ENCODE measurements at places on chromosomes 6 and 20. TPM values are rescaled to one million over a fixed set of nuclear protein-coding genes. Genes with fewer than 3 reads are reported as not detected.

SALL4 gene
- total RNA-seq, result 2.8 TPM

KHDRBS2 gene
- not detected for total RNA-seq

FAM83B gene
- total RNA-seq, result 9.3 TPM

CYP24A1 gene
- total RNA-seq, result not detected

GJA1 gene
- 0.29 TPM for total RNA-seq

HLA-DOA gene
- 3.9 TPM for total RNA-seq

DNA sequence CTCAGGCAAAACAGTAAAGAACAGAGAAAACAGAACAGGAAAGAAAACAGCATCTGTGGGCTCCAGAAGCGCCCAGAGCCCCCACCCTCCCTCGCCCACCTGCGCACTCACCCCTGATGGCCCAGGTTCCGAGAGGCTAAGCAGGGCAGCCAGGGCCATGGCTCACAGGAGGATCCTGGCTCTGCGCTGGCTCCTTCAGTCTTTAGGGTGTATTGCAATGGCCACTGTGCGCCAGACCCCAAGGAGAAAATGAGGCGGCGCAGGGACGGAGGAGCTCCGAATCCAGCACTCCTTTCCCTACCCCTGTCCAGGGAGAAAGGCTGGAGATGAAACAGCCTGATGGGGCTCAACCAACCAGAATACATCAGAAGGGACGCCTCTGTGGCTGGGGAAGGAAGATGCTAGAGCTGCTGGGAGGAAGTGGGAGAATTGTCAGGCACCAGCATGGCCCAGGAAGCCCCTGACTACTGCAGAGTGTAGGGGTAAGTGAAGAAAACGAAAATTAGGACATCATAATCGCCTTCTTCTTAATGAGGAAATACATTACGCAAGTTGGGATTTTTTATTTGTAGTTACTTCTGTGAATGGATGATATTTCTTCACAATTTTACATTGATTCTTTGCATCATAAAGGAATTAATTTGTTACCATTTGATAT, 49.0 kb downstream of the COL11A2 start:
- no peak for DNase-seq

- DNase-seq, result peak; percentile 80
Observed at GRCh38 chr6:166955865-166956443, 396 bp downstream of the RNASET2 start.

- DNase-seq, result no peak
Observed at GRCh38 chr6:41177695-41178094, 14.8 kb upstream of the TREM2 start.

- no peak for DNase-seq
Observed at GRCh38 chr6:124753562-124754105, 208.6 kb upstream of the RNF217 start.

- DNase-seq, result no peak
Observed at GRCh38 chr20:38838326-38838725, 32.8 kb downstream of the PPP1R16B start.

- DNase-seq, result peak; percentile 16
Observed at GRCh38 chr6:151738267-151738666, 69.2 kb upstream of the ESR1 start.

DNA sequence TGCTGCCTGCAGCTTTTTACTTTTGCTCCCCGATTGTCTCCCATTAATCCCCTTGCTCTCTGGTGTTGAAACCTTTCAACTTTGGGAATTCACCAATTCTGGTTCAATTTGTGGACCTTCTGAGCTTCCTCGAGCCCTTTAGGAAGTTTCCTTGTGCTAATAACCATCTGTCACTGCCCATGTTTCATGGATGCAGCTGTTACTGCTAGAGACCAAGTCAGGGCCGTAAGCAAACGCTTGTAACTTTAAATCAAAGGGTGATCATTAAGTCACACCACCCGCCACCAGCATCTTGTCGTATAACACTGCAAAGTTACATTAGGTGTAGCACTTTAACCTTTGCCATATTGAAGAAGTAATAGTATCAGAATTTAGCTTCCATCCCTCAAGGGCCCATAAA, 268.3 kb upstream of the SASH1 start:
- no peak for DNase-seq

DNA sequence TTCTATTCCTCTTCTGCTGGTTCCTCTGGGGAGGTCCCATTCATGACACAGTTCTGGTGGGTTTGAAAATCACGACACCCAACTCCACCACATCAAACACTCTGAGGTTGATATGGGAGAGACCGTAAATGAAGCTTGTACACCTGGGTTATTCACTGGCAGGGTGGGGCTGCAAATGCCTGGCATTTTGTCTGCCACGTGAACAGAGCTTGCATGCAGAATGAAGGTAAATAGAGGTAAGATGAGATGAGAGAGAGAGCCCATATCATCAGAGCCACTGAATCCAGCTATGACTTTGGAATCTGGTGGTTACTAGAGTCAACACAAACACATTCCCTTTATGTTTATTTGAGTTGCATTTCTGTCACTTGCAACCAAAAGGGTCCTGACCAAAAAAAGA, 97.4 kb downstream of the BANF2 start:
- DNase-seq, result no peak

- DNase-seq, result no peak
Observed at GRCh38 chr20:12331236-12331635, 413.5 kb downstream of the BTBD3 start.

GRCh38 chr6:43989581-43990146, 137.6 kb downstream of the MRPL14 start:
- DNase-seq, result no peak

DNA sequence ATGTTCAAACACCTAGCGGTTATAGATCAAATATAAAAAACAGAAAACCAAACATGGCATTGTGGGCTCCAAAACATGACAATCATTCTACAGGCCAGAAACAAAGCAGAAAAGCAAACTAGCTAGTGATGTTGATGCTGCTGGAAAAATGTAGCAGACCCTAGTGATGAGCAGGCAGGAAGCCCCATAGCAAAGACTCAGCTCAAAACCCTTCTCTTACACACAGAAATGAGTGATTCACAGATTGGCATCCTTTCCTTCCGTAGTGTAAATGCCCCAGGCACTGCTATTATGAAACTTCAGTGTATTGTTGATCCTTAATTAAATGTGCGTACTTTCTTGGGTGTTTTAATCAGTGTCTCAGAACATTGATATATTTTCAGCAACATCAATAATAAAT, 425.1 kb downstream of the UTRN start:
- no peak for DNase-seq

DNA sequence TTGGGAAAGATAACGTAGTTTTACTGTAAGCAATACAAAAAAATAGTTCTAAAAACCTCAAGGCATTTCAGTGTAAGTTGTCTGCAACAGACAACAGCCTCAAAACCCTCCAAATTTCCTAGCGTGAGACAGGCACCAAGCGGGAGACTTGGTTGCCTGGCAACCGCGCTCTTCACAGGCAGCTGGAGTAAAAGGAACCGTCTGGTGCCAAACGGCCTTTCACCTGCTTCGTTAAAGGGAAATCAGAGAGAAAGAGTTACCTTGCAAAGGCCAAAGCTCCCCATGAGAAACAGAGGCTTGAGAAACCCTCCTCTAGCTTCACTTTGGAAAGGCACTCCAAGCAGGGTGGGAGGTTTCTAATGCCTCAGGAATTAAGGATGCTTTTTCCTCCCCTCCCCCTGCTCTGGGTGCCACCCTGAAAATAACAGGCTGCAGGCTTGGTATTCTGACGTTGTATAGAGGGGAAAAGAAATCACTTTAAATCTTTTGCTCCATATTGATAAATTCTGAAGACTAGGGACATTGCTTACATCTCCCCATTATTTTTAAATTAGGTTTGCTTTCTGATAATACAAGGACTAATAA, 129.7 kb upstream of the UFL1 start:
- DNase-seq, result peak; percentile 72

DNA sequence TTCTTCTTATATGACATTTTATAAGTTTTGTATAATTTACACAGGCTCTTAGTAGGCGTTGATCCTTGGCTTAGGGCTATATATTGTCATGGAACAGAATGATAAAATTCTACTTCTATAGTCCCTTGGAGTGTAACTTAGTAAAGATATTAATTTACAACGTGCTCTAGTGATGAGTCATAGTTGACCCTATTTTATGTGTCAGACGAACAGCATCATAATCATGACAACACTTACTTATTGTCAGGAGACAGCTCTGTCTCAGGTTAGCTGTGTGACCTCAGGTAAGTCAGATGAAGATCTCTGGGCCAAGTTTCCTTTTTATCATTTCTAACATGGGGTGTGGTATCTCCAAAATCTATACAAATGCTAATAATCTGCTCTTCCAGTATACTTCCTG, 473.5 kb downstream of the UTRN start:
- DNase-seq, result no peak

- DNase-seq, result peak; percentile 70
Observed at GRCh38 chr20:33291830-33292355, 8.9 kb downstream of the BPIFB1 start.

- DNase-seq, result no peak
Observed at GRCh38 chr6:134138226-134138975, 86.0 kb upstream of the SLC2A12 start.

DNA sequence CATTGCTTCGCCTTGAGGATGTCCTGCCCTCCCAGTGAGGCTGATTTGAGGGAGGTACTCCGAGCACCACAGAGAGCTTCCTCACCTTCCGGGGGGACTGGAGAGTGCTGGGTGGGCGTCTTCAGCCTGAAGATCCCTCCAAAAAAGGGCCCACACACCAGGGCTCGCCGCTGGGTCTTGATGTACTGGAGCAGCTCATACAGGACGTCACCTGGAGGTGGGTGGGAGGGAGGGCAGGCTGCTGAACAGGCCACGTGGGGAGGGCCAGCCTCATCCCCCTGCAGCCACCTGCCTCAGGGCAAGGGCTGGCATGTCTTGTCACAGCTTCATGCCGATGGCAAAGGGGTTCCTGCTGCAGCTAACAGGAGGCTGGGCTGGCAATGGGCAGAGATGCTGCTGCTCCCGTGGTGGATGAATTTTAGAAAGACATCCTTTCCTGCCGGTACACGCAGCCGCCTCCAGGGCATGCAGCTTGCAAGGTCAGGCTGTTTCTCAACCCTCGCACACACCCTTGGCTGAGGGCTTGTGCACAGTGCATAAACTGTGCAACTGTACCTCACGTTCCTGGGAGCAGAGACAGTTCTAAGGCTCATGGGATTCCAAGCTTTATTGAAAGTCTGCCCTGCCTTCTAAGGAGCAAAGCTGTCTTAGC, 14.0 kb downstream of the ETV7 start:
- no peak for DNase-seq

- no peak for DNase-seq
Observed at GRCh38 chr6:139708337-139709199, 334.1 kb upstream of the CITED2 start.

GRCh38 chr6:52635049-52635577, 35.8 kb upstream of the TMEM14A start:
- DNase-seq, result no peak

DNA sequence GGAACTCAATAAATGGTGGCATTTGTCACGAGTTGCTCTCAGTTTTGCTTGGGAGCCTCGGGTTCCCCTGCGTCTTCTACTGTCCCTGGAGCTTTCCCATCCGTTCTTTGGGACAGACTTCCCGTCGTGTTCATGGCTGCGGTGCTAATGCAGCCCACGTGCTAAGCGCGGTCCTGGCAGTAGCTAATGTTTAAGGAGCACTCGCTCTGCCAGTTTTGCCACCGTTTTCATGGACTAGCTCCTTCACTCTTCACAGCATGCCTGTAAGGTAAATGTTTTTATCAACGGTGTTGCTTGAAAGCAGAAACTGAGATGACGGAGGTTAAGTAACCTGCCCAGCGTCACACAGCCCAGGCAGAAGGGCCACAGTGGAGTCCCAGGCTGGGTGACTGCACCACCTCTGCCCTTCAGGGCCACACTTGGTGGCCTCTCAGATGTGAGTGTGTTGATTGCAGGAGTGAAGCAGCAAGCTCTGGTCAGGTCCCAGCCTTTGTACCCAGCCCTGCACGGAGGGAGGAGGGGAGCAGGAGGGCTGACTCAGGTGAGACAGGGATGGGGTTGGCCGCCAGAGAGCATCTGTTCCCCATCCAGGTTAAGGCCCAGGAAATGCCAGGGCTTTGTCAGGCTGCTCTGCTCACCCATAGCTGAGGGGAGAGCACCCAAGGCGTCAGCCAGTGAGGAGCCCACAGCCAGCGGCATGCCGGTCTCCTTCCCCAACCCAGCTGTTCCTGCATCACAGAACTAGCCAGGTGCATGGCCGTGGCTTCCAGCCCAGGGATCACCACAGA, 181.8 kb downstream of the ZMYND8 start:
- DNase-seq, result peak; percentile 60

DNA sequence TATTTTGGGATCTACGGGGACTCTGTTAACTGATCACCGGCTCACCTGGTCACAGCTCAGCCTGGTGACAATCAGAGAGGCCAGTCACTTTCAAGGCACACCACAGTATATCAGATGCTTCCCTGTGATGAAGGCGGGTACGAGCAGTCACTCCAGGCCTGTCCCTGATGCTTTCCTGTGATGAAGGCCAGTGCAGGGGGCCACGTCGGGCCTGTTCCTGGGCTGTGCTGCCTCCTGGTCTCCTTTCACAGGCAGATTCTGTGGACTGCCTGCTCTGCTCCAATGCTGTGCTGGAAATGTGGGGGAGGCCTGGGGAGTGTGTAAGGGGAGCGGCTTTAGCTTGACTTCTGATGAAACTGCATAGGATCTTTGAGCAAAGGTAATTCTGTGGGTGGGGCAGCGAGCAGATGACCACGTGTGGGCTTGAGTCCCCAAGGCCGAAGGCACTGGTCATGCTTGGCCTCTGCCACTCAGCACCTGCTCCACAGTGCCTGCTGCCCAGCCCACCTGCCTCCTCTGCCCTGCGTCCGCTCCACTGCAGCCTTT, 372.6 kb downstream of the TAF4 start:
- no peak for DNase-seq

- no peak for DNase-seq
Observed at GRCh38 chr20:19185083-19185482, 27.4 kb upstream of the SLC24A3 start.

DNA sequence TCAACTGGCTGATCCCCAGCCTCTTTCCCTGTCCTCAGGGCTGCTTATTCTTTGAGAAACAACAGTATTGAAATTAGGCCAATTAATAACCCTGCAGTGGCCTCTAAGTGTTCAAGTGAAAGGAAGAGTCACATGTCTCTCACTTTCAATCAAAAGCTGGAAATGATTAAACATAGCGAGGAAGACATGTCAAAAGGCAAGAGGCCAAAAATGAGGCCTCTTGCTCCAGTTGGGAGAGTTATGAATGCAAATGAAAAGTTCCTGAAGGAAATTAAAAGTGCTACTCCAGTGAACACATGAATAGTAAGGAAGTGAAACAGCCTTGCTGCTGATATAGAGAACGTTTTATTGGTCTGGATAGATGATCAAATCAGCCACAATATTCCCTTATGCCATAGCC, 131.5 kb downstream of the MACROD2 start:
- DNase-seq, result no peak
